Fibroblast of villous mesenchyme (primary cell): ENCODE measurements at places on chromosomes 3 and 15. TPM values are rescaled to one million over a fixed set of nuclear protein-coding genes. Genes with fewer than 3 reads are reported as not detected.

TJP1 gene
- total RNA-seq: 79.2 and 103 TPM in 2 replicates

SCG5 gene
- total RNA-seq: 8.7 and 17.7 TPM in 2 replicates

NCBP2 gene
- 41.2 and 57.9 TPM in 2 replicates for total RNA-seq

STX19 gene
- total RNA-seq: not detected in 2 replicates

HIGD2B gene
- 0.32 and 0.43 TPM in 2 replicates for total RNA-seq

DNA sequence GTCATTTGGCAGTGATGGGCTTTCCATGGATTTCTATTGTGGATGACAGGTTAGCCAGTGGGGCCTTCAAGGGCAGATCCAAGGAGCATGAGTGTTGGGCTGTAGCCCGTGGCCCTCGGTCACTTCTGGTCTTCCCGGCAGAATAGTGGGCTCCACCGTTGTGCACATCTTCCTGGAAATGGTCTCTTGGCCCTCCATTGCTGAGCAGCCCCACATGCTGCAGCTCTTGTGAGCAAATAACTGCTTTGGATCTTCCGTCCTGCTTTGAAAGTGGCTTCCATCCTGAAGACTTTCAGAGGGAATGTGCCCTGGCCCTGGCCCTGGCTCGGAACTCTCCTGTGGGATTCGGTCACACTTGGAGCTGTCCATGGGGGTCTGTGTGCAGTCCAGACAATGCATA lies 102.8 kb downstream of the SNRPN start:
- DNase-seq: no peak

- no peak for DNase-seq
Measured at GRCh38 chr15:62835762-62836161, 206.8 kb upstream of the TPM1 start.

- no peak for DNase-seq
Measured at GRCh38 chr3:101270149-101270548, 50.2 kb downstream of the IMPG2 start.

DNA sequence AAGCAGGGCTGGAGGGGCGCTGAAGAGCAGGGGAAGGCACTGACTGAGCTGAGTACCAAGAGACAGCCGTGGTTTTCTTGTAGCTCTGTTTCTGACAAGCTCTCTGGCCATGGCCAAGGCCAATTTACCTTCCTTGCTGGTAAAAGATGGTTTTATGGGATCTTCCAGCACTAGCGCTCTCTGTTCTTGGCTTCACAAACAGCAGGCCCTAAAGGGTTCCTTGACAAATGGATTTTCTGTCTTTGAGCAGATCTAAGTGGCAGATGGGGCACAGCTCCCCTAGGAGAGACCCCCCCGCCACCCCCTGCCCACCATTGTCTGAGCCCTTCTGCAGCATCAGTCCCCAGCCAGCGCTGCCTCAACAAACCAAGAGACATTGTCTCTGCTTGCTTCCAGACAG lies 66.6 kb downstream of the GAP43 start:
- no peak for DNase-seq
